ENCODE measurements at places on chromosomes 2 and 18.

GRCh38 chr18:77677536-77677935, 427.9 kb downstream of the GALR1 start:
- DNase-seq = no peak

- DNase-seq = no peak
Observed at GRCh38 chr2:101802329-101802728, 104.8 kb downstream of the MAP4K4 start.

DNA sequence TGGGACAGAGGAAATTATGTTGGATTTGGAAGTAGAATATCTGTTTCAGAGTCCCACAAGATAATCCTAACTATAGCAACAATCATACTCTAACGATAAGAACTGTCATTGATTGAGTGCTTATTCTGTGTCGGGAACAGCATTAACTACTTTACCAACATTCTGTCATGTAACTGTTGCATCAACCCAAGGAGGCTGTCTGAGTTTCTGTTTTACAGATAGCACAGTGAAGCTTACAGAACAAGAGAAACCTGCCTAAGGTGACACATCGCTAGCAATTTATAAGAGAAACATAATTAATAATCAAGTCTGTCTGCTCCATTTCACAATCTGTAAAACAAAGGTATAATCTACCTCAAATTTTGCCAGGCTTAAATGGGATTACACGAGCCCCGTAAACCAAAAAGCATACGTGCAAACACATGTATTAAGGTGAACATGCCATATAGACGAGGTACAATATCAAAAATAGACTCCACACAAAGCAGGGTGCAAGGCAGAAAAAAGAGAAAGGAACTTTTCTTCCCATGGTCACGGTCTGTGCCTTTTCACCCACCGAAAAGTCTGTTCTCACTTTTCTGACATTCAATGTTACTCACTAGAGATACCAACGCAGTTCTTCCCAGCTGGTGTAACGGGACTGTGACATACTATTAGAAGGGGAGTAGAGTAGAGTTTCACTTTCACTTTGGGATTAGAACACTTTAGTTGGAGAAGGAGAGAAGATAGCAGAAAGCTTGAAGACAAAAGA, 37.2 kb upstream of the SLC8A1 start:
- peak; percentile 73 for DNase-seq

GRCh38 chr2:236818281-236819045, 248.8 kb downstream of the ACKR3 start:
- no peak for DNase-seq

DNA sequence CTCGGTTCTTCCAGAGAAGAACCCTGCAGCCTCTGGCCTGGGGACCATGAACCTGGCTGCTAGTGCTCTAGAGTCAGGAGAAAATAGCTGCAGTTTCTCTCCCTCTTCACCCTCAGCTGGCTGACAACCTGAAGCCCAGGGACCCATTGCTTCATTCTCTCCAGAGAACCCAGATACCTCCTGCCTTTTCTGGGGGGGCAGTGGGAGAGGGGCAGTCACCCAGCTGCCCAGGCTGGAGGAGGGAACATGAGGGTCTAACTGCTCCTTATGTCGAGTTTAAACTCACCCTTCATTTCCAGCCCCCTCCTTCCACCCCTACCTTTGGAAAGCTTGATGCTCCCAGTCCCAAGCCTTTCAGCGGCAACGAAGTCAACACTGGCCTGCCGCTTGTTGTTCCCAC, 7.6 kb upstream of the ZFAND2B start:
- DNase-seq = no peak

- DNase-seq = no peak
Observed at GRCh38 chr2:19870792-19871191, 31.0 kb downstream of the TTC32 start.

- no peak for DNase-seq
Observed at GRCh38 chr18:1011349-1011748, 106.7 kb downstream of the ADCYAP1 start.

GRCh38 chr2:157769856-157770255, 106.3 kb downstream of the ACVR1 start:
- DNase-seq = no peak

DNA sequence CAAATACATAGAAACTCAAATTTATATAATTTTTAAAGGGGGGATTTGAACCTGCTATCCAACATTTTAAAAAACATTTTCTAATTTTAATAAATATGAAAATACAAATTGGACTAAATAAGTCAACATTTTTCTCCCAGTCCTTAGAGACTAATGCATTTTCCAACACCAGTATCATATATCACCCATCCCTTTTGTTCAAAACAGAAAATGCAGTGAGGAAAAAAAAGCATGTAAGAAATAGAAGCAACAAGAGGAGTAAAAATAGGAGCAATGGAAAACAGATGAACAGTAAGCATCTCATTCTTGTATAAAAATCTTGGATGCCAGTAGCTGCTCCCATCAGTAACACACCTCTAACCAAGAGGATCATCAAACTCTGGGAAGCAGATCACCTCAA, 25.5 kb downstream of the KLF7 start:
- no peak for DNase-seq

DNA sequence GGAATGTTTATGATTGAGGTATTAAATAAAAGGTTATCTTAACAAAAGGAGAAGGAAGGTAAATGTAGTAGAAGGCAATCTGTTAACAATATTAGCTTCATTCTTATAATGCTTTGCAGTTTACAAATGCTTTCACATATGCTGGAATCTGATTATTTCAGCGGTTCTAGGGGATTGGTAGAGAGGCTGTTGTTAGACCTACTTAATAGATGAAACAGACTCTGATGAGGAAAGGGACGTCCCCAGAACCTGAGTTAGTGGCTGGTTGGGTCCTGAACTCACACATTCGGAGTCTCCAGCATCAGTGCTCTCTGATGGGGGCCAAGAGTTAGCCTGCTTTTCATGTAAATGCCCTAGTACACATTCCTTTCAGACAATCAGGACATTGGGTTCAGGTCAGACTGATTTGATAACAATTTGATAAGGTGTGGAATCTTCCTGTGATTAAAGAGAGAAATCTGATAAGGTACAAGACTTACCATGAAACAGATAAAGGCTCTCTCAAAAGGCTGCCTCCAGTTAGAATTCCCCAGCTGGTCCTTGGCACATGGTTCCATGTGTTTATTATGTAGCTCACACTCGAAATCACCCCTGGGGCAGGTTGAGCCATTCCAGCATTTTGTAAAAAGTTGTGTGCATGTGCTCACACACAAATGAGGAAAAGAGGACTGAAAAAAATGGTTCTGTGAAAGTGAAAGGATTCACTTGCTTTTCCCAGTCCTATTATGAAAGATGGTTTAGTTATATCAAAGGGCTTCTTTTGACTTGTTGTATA, 103.1 kb downstream of the GPD2 start:
- no peak for DNase-seq

- DNase-seq = no peak
Observed at GRCh38 chr2:161112908-161113307, 47.3 kb upstream of the TANK start.

DNA sequence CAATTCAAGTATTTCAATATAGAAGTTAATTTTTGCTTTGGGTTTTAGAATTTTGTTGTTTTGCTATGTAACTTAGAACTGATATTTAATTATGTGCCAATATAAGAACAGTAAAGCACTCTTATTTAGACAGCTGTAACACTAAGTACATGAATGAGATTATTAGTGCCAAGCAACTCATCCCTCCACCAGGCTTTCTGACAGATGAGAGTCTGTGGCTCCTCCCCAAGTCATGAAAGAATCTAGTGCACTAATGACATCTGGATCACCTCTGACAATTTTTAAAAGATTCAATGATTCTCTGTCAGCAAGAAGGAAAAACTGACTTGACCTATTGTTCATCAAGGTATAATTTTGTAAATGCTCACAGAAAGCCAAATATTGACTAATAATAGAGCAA, 67.8 kb downstream of the TMEFF2 start:
- DNase-seq = no peak

DNA sequence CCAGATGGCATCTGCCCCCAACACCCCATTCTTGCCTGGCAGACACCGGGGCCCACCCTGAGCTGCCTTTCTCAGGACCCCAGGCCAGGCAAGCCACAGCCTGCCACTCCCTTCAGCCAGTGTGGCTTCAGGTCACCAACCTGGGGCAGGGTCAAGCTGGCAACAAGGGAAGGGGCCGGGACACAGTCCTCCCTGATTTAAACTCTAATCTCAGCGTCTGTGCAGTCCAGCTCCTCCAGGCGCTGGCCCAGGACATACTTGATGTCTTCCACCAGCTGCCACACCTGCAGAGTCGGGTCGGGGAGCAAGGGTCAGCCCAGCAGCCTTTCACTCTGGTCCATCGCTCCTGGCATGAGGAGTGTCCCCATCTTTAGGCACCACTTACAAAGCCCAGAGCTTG, 29.0 kb upstream of the ALPP start:
- no peak for DNase-seq

- peak; percentile 13 for DNase-seq
Observed at GRCh38 chr2:85564144-85564563, 2.9 kb upstream of the GGCX start.

- no peak for DNase-seq
Observed at GRCh38 chr2:145757503-145758246, 1237.8 kb upstream of the ZEB2 start.

DNA sequence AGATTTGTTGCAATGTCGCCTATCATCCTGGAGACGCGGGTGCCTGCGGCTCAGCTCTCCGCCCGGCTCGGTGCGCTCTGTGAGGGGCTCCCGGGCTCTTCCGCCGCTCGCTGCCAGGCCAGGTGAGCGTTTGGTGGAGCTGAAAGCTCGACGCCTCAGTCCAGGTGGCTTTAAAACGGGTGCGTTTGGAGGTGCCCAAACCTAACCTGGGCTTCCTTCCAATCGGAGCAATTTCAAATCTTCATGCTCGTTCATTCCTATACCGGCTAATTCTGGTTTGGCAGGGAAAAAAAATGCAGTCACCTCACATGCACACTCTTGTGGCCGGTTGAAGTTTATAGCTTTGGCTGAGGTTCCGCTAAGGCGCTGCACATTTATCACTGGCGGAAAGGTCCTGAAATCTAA, at the start of gene SLC16A14:
Gene SLC16A14, minus strand, starts transcription at position 274 of the 405 bp plus-strand sequence. CDS start 9,572 bp downstream, outside the sequence.
- DNase-seq = peak; percentile 5

DNA sequence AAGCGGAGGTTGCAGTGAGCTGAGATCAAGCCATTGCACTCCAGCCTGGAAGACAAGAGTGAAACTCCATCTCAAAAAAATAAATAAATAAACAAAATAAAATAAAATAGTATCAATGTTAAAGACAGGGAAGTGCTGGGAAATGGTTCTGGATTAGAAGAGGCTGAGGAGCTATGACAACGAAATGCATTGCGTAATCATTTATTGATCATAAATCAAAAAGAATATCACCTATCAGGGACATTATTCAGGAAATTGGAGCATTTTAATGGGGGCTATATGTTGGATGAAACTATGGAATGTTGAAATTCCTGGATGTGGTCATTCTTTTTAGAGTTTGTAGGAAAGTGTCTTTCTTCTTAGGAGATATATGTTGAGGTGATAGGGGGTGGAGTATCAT, 30.9 kb upstream of the MTA3 start:
- no peak for DNase-seq

- DNase-seq = no peak
Observed at GRCh38 chr18:44497311-44497710, 183.4 kb upstream of the SETBP1 start.

DNA sequence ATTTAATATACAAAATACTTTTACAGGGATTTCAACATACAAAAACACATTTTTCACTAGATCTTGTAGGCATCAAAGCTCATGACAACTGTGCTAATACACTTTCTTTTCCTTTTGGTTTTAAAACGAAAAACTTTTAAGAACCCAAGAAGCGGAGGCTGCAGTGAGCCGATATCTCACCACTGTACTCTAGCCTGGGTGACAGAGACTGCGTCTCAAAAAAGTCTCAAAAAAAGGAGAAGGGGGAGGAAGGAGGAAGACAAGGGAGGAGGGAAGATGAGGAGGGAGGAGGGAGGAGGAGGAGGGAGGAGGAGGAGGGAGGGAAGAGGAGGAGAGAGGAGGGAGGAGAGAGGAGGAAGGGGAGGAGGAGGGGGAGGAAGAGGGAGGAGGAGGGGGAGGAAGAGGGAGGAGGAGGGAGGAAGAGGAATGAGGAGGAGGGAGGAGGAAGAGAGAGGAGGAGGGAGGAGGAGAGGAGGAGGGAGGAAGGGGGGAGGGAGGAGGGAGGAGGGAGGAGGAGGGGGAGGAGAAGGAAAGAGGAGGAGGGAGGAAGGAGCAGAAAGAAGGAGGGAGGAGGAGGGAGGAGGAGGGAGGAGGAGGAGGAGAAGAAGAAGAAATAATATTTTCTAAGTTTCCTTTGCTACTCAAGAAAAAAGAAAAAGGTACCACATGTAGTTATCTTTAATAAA, 13.8 kb downstream of the ROCK2 start:
- DNase-seq = no peak

GRCh38 chr2:220270481-220271070, 643.1 kb downstream of the SLC4A3 start:
- no peak for DNase-seq

GRCh38 chr2:10591207-10591606, 98.6 kb downstream of the NOL10 start:
- DNase-seq = no peak

- no peak for DNase-seq
Observed at GRCh38 chr18:53153281-53153680, 813.3 kb downstream of the DCC start.

GRCh38 chr2:11056614-11057013, 98.7 kb upstream of the SLC66A3 start:
- DNase-seq = no peak

- no peak for DNase-seq
Observed at GRCh38 chr2:33289961-33290360, 186.5 kb upstream of the RASGRP3 start.

- DNase-seq = no peak
Observed at GRCh38 chr2:150466741-150467620, 20.5 kb downstream of the RND3 start.

- DNase-seq = no peak
Observed at GRCh38 chr2:60764736-60765534, 8.9 kb downstream of the PAPOLG start.

- no peak for DNase-seq
Observed at GRCh38 chr2:227480528-227480927, 8.6 kb downstream of the AGFG1 start.

DNA sequence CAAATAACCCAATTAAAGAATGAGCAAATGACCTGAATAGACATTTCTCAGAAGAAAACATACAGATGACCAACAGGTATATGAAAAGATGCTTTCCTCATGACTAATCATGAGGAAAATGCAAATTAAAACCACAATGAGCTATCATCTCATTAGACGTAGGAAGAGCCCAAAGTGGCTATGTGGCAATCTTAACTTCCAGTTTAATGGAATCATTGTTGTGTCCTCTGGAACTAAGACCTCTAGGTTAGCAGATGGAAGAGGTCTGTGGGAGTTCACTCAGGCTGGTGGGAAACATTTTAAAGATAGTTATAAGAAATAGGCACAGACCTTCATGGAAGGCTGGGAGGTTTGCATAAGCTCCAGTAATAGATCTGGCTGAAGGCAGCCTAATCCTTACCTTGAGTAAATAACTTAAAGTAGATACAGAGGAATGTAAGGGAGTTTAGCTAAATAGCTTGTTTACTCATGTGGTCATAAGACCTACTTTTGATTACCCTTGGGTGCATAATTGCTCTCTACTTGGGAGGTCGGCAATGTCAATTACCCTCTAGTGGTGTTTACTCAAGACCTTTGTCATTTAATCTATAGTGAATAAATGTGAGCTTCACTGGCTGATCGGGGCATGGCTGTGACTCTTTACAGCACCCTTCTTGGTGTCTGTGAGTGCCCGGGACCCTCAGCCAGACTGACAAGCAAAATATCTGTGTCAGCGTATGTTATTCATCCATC, 119.0 kb downstream of the GULP1 start:
- no peak for DNase-seq

Measured in bone marrow (tissue), 2 donors.